ENCODE measurements at places on chromosomes 4 and X. TPM values are rescaled to one million over a fixed set of nuclear protein-coding genes. Genes with fewer than 3 reads are reported as not detected.

GRCh38 chr4:87045234-87045558 lies 110.4 kb downstream of the AFF1 start:
- DNase-seq, result no peak

DNA sequence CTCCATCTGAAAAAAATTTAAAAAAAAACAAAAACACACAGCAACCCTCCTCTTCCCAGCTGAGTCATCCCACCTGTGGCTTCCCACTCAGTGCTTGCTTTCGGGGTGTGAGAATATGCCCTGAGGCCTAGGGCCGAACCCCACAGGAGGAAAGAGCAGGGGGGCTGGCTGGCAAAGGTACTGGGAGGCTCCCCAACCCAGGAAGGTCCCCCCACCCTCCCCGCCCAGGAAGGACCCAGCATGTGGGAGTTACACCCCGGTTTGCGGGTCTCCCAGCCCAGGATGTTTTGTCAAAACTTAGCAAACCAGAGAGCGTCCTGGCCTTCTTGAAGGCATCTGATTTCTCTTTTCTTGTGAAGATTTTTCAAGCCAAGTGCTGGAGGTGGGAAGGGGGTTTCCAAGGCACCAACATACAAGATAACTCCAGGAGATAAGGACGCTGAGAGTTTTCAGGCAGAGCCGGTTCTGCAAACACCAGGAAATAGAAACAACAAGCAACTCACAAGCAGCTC lies 25.7 kb upstream of the CSF2RA start:
- DNase-seq, result no peak

DNA sequence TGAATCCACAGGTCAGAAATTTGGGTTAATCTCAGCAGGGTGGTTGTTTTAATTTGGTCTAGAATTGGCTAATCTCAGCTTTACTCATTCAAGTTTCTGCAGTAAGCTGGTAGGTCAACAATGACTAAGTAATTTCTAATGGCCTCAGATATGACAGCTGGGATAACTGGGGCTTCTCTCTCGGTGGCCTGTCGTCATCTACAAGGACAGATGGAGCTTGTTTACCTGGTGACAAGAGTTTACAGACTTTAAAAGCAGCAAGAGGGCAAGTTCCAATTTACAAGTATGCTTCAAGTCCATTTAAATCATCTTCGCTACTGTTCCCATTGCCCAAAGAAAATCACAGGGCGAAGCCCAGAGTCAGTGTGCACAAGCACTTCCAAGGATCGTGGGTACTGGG lies 453.9 kb downstream of the PDHA2 start:
- no peak for DNase-seq

GRCh38 chr4:110085131-110085530 lies 113.3 kb downstream of the ELOVL6 start:
- DNase-seq, result peak; percentile 15

DNA sequence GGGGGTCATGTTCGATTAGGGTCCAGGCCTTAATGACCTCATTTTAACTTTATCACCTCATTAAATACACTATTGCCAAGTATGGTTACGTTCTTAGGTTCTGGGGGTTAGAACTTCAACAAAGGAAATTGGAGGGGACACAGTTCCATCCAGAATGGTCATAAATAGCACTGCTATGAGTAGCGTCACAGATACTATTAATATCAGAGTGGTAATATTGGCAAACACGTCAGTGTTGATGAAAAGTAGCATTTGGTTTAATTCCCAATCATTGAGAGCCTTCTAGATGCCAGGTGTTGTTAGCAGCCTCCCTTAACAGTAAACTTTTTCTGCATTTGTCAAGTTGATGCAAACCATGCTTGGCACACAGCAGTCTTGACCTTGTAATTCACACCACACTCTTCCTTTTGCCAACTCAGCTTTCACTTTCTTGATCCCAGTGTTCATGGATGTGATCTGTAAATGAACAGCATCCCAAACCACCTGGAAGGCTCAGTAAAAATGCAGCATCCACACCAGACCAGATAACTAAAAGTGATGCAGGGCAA lies 912.5 kb upstream of the TENM3 start:
- DNase-seq, result no peak

DNA sequence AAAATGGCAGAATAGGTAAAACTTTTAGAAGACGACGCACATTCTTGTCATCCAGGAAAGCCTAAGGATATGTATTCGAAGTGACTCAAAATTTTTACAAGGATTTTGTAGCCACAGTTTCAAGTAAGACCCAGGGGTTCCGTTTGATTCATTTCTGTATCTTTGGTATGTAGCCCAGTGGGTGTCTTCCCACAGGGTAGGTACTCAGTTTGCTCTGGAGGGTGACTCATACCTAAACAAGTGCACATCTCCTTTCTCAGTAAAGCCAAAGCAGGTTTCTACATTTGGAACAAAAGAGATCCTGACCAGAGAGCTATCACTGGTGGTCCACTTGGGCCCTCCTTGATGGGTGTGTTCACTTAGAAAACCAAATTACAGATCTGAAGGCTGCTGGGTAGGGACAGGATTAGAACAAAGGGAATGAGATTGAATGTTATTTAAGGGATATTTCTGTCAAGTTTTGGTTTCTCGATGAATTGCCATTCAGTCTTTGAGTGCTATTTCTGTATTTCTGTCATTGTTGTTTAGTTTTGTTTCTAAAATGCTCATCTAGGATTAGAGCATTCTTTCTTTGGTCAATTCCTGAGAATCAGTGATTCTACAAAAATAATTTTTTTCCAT lies 56.1 kb downstream of the PLS3 start:
- DNase-seq, result no peak

DNA sequence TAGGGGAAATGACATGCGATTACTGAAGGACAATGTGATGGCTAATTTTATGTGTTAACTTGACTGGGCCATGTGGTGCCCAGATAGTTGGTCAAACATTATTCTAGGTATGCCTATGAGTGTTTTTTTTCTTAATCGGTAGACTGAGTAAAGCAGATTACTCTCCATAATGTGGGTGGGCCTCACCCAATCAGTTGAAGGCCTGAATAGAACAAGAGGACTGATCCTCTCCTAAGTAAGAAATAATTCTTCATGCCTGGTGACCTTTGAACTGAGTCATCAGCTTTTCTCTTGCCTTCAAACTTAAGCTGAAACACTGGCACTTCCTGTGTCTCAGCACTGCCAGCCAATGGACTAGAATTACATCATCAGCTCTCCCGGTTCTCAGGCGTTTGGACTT lies 164.0 kb upstream of the FGF13 start:
- no peak for DNase-seq

The RELL1 gene
- total RNA-seq, result 13.7 TPM
